ENCODE measurements at places on chromosomes 4 and X.

DNA sequence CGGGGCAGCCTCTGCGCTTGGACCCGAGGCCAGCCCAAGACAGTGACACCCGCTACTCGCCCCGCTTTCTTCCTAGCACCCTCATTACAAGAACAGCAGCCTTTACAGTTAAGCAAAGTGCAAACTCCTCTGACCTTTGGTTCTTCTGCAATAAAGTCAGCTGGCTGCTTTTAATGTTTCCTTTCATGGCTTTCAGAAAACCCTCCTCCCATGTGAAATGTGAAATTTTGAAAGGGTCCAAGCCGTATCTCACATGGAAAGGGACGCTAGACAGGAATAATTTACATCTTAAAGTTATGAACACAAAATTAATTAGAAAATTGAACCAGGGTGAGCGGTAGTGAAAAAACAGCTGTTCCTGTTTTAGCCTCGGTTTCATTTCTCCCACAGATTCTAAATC, 520.1 kb upstream of the FRG1 start:
- no peak for DNase-seq

DNA sequence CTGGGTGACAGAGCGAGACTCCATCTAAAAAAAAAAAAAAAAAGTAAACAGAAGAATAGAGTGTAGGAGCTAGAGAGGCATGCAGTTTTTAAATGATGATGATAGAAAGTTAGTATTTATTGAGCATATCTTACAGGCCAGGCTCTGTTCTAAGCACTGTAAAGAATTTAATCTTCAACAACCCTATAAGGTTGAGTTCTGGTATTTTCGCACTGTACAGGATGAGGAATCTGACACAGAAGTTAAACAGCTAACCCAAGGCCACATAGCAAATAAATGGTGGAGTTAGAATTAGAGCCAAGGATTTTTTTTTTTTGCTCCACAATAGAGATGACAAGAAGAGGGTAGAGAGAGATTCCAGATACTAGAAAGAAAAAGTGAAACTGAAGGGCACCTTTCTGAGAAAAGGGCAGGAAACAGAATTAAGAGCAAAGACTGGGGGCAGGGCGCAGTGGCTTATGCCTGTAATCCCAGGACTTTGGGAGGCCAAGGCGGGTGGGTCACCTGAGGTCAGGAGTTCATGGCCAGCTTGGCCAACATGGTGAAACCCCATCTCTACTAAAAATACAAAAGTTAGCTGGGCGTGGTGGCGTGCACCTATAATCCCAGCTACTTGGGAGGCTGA, 56.1 kb downstream of the KLHL5 start:
- no peak for DNase-seq

DNA sequence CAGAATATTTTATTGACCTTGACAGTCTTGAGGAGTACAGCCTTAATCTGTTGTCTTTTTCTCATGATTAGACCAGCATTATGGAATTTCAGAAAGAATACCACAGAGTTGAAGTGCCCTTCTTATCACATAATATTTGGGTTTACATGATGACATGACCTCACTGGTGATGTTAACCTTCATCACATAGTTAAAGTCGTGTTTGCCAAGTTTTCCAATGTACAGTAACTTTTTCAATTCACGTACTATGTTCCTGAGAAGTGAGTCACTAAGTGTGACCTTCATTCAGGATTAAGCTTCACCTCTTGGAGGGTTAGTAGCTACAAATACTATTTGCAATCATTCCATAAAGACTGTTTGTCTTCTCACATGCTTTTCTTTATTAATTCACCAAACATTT, 52.1 kb downstream of the RAB40A start:
- no peak for DNase-seq

DNA sequence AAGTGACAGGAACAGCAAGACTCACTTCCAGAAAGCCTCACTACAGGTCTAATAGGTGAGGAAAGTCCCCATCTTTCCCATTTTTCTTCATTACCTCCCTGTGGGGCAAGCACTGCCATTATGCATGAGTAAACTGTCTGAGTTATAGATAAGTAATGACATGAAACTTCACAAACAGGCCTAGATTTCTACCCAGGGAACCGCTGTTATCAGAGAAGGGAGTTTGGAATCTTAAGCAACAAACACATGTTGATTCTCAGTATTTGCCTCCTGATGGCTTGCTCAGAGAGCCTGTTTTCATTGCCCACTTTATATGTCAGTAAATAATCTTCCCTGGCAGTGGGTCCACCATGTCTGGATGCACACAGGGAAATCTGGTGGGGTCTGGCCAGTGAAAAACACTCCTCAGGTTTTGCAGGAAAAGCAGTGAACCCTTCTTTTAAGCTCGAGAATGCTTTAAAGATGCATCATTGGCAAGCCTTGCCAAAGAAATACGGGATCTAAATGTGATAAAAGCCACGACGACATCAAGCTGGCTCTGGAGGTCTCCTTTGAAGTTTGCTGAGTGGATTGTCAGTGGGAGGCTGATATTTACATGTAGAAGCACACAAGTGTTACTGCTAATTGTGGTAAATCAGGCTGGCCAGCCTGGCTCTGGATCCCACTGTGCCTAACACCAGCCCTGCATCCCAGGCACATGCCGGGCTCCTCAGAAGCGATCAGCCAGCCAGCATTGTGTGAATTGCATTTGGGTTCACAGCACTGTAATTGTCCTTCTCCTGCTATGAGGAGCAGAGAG, 25.2 kb downstream of the PDGFRA start:
- DNase-seq: no peak

GRCh38 chrX:44480591-44480990, 62.1 kb downstream of the FUNDC1 start:
- DNase-seq: no peak

- no peak for DNase-seq
Measured at GRCh38 chrX:107008034-107008433, 8.0 kb upstream of the MORC4 start.

- DNase-seq: no peak
Measured at GRCh38 chrX:5145957-5146356, 1082.7 kb downstream of the NLGN4X start.

DNA sequence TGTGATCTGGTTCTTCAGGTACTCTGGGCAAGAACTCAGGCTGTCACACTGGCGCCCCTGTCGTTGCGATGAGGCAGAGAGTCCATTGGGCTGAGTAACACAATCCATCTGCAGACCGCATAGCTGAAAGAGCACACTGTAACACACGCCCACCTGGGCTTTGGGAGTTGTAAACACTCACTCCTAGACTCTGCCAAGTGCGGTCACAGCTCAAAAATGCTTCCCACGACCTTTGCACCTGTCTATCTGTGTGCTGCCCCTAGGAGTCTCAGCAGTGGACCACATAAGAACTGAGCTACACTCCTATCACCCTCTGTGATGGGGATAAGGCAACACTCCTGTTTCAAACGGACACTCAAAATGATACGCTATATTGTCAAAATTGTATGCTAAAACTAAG, 2028.3 kb downstream of the PCDH7 start:
- DNase-seq: no peak

Data from CD4-positive, alpha-beta T cell treated with Interferon alpha-2 for 1 hour (primary cell).